AG10803 (cell line): ENCODE measurements at places on chromosomes 1 and 21.

DNA sequence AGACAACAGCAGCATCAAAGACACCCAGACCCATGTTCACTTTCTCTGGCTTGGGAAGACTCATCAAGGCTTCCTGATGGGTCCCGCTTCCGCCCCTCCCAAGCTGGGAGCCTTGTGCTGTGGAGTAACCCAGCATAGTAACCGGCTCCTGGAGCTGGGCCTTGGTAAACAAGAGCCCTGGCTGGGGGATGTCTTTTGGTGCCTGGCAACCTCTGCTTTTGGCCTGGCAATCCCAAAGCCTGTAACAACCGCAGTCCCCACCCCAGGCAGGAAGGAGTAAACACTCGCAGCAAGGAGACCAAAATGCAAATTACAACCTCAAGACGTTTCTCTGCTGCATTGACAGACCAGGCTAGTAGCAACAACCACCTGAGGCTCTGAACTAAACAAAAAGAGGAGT is 16.9 kb upstream of the THRAP3 start:
- peak; percentile 84 for DNase-seq

GRCh38 chr1:235841938-235842545 is 24.7 kb downstream of the LYST start:
- no peak for DNase-seq

- DNase-seq = peak; percentile 14
These were observed 31.9 kb downstream of the NEK2 start for GRCh38 chr1:211643324-211644212.

GRCh38 chr1:67404212-67404620 is 26.0 kb downstream of the SERBP1 start:
- DNase-seq = peak; percentile 14

DNA sequence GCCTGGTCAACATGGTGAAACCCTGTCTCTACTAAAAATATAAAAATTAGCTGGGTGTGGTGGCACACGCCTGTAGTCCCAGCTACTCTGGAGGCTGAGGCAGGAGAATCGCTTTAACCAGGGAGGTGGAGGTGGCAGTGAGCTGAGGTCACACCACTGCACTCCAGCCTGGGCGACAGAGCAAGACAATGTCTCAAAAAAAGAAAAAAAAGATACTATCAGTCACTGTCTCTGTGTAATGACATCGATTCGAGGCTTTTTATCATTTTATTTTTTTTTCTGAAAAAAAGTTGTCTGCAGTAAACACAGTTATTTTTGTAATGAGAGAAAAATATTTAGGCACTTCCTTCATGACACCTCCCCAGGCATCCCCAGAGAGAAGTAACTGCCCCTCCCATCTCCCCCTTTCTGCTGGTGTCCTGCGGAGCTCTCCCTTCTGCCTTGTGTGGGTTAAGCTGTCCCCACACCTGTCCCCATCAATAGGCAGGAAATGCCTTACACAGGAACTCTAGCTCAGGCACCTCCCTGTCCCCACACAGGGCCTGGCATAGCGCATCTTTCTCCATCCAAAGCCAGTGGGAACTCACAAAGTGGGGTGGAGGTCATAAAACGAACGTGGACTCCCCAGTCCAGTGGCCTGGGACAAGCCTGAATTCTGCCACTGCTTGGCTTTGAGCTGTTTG is 132.0 kb downstream of the SYF2 start:
- DNase-seq = no peak

GRCh38 chr1:30597711-30598110 is 125.7 kb downstream of the MATN1 start:
- DNase-seq = no peak

DNA sequence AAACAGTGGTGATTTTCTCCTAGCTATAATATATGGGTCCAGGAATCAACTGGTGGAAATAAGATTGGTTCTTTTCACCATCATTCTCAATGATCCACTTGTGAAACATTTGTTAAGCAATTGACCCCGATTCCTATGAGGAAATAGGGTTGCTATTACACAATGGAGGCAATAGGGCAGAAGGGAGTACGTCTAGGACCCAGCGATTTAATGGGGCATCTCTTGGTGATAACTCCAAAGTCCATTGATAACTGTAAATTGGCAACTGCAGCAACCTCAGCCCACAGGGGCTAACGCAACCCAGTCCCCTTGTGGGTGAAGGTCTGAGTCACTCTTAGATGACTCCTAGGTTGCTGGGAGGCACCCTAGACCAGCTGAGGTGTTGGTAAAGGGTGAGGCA is 62.5 kb upstream of the BARHL2 start:
- no peak for DNase-seq

GRCh38 chr1:226073184-226073950 is 10.9 kb downstream of the H3-3A start:
- DNase-seq = no peak

DNA sequence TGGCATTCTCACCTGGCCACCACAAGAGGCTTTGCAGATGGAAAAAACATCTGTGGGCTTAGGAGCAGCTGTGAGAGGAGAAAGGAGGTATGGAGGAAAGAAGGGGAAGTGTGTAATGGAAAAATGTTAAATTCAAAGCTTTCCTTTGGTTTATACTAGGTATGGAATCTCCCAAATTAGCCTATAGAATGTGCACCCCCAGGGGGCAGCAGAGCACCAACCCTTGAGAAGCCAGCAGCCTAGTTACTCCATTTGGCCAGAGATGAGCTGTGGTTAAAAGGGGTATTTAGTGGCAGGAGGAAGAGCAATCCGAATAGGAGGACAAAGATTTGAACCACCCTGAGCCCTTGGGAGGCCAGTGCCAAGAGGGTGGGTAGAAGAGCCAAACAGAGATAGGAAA is 97.5 kb upstream of the CTTNBP2NL start:
- peak; percentile 63 for DNase-seq

- peak; percentile 1 for DNase-seq
These were observed 121.8 kb upstream of the TNR start for GRCh38 chr1:175865041-175865766.

GRCh38 chr1:34331020-34331926 is 154.6 kb downstream of the C1orf94 start:
- no peak for DNase-seq

DNA sequence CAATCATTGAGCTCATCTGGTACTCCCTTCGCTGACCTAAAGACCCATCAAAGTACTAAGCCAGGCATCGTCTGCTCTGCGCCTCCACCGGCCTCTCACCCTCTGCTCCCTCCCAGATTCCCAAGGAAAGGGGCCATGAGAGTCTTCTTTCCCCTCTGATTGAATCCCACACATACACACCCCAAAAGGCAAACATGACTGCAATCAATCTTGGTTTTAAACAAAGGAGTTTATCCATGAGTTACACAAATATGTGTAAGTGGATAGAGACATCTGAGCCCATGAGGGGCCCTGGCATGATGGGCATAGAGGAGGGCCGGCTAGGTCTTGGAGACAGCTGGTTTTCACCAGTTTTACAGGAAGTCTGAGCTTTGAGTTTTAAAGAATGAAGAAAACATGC is 50.9 kb downstream of the CAPN2 start:
- DNase-seq = no peak

GRCh38 chr1:207872621-207873020 is 38.3 kb downstream of the CD34 start:
- DNase-seq = no peak

- DNase-seq = no peak
These were observed 31.1 kb downstream of the YY1AP1 start for GRCh38 chr1:155657463-155657862.

DNA sequence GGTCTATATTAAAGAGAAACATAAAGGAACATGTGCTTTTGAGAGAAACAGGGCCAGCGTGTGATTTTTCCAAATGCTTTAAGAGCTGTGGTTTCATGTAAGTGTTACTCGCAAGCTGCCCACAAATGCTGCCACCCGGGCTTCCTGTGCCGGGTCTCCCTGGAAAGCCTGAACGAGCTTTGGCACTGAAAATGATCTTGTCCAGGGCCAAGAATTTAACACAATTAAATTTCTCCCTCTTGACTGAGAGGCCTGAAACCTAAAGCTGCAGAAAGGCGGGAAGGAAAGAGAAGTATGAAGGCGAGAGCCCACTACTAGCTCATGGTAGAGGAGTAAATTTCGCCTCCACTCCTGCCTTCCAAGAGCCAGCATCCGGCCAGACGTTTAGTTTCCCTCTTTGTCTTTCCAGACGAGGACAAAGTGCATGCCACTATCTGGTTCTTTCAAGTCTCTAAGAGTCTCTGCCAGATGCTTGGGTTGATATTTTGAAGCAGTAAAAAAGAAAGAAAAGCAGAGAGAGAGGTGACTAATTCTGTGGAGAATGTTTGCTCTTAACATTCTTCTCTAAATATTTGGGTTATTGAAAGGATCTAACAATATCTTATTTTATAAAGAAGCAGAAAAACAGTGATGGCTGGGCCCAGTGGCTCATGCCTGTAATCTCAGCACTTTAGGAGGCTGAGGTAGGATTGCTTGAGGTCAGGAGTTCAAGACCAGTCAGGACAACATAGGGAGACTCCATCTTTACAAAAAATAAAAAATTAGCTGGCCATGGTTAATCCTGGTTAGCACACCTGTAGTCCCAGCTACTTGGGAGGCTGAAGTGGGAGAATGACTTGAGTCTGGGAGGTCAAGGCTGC is 100.0 kb upstream of the HNRNPU start:
- peak; percentile 82 for DNase-seq

DNA sequence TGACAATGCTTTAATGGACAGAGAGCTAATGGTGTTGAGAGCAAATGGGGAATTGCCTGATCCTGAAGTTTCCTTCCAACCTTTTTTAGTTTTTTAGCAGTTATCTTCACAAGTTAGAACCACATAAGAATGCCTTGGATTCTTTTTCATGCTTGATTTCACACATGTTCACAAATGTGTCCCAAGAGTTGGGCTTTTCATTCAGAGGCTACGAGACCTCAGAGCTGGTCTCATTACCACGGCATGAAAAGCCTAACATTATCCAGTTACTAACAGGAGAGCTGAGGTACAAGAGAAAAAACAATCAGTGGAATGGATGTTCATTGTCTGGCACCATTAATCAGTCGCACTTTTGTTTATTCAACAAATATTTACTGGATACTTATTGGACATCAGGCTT is 340.6 kb downstream of the ZNF326 start:
- no peak for DNase-seq

GRCh38 chr1:164604541-164604940 is 45.6 kb downstream of the PBX1 start:
- DNase-seq = peak; percentile 61

DNA sequence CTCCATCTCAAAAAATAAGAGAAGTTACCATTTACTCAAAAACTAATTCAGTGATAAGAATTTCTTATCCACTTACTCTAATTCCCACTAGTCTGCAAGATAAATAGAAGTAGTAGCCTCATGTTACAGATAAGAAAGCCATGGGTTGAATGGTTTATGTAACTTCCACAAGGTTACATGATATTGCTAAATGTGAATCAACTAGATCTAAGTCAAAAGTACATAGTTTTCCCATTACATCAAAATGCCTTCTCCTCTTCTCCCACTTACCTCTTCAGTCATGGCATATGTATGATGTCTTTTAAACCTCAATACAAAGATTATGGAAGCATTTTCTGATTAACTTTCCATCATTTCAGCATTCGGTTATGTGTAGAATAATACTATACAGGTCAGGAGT is 108.5 kb downstream of the ASH1L start:
- peak; percentile 2 for DNase-seq

GRCh38 chr1:22290611-22291010 is 147.7 kb upstream of the WNT4 start:
- no peak for DNase-seq

DNA sequence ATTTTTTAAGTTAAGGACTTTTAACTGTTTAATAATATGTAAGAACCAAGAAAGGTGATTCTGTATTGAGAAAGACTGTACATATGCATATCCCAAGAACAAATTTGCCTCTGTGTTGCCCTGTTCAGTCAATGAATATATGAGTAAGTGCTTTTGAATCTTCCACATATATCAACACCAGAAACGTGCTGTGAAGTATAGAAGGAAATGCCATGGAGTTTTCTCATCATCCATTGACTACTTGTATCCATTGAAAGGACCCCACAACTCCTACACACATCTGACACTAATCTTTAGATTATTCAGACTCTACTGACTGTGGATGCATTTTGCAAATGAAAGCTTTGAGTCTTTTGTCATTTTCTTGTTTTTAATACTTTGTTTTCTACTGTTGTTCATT is 366.9 kb downstream of the S1PR1 start:
- no peak for DNase-seq

DNA sequence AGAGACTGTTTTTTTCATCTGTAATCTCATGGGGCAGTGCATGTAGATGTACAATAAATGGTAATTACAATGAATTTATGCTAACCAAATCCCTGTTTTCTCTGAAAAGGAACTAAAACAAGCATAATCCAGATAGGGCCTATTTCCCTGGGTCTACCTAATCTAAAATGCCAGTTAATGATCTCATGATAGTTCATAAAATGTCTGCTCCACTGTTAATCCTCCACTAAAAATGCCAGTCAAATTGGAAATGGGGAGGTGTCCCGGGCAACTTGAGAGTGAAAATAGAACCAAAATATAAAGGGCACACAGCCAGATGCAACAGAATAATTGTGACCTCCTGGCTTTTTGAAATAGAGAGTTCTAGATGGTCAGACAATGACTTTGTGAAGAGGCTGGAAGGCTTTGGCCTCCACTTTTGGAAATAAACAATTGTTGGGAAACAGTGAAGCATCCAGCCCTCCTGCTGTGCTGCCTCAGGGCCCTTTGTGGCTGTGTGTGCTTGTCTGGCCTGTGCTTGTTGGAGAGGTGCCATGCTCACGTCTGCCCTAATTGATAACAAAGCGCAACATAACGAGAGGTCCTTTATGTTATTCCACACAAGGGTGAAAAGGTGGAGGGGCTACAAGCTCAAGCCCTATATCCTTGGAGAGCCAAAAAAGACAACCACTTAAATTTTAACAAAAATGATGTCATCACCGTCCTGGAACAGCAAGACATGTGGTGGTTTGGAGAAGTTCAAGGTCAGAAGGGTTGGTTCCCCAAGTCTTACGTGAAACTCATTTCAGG is 97.7 kb downstream of the ATP5PO start:
- DNase-seq = no peak

GRCh38 chr1:231779081-231779480 is 152.5 kb downstream of the DISC1 start:
- no peak for DNase-seq

DNA sequence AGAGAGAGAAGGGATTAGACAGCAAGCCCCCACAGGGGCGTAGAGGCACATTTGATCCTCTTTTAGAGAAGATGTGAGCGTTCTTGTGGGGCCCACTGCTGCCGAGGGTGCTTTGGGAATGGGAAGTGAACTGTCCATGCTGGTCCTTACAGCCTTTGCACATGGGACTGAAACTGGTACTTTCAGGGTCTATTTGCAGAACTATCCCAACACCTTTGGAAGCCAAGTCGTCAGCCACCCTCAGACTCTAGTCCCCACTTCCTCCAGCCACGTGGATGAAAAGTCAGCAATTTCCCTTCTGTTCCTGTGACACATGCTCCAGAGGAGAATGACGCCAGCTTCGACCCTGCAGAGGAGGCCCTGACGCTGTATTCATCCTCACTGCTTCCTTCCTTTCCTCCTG is 2.6 kb upstream of the RAB7B start:
- DNase-seq = no peak

GRCh38 chr1:3034162-3034561 is 12.9 kb downstream of the ACTRT2 start:
- DNase-seq = no peak
